ENCODE measurements at places on chromosomes 5 and 9.

DNA sequence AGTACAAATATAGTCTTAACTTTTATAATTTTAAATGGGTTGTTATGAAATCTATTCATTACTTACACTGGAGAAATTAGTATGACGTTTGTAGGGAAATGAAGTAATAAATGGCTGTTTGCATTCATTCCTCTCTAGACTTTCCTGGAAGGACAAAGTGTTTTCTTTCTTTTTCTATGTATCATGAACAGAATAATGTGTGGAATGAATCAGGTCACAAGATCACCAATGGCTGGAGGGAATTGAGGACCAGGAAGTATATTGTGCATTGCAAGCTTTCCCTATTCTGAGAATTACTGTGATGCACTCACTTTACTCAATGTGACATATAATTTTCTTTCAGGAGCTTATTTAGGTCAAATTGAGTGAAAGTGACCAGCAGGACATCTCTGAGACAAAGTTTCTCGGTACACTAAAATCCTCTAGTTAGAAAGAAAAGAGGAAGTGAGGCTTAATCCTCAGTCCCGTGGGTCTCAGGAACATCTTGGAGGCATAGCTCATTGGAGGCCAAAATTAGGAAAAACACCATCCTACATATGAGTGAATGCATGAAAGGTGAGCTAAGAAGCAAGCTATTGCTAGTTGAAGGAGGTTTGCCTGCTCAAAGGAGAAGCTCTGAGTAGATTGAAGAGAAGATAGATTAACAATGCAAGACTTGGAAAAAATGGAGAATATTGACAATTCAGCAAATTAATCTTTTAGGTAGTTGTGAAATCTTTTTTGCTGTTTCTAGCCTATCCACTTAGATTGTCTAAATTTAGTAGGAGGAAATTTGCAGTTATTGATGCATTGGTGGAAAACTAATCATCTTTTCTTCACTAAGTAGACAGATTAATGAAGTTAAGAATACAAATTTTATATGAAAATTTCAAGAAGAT lies 28.0 kb downstream of the ERAP2 start:
- no peak for DNase-seq

- no peak for DNase-seq
Observed at GRCh38 chr5:109580225-109580624, 109.5 kb upstream of the MAN2A1 start.

- DNase-seq = no peak
Observed at GRCh38 chr5:129135633-129136032, 41.1 kb downstream of the ISOC1 start.

GRCh38 chr9:133889584-133890301 lies 102.4 kb downstream of the VAV2 start:
- DNase-seq = no peak

GRCh38 chr9:4667681-4668080 lies 1.4 kb upstream of the SPATA6L start:
- no peak for DNase-seq

- no peak for DNase-seq
Observed at GRCh38 chr5:132253008-132253441, 4.5 kb upstream of the PDLIM4 start.

DNA sequence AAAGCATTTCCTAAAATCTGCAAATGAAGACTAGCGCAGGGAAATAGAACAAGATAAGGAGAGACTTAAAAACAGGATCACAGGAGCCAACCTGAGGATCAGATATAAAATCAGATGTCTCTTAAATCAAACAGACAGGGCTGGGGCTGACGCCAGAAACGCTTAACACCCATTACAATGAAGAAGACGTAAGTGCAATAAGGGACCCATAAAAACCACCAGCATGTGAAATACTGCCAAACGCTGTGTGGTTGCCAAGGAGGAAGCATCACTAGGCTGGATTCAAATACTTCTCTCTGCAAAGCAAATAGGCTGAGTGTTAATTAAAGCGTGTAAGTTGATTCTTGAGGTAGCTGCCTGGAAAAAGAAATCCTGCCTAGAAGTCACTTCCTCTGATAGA lies 74.4 kb upstream of the ATP10B start:
- no peak for DNase-seq

GRCh38 chr5:68748101-68748500 lies 345.7 kb upstream of the SLC30A5 start:
- no peak for DNase-seq

- no peak for DNase-seq
Observed at GRCh38 chr9:1048231-1048619, 1.9 kb upstream of the DMRT2 start.

- DNase-seq = peak; percentile 18
Observed at GRCh38 chr5:37665889-37666288, 174.0 kb downstream of the GDNF start.

DNA sequence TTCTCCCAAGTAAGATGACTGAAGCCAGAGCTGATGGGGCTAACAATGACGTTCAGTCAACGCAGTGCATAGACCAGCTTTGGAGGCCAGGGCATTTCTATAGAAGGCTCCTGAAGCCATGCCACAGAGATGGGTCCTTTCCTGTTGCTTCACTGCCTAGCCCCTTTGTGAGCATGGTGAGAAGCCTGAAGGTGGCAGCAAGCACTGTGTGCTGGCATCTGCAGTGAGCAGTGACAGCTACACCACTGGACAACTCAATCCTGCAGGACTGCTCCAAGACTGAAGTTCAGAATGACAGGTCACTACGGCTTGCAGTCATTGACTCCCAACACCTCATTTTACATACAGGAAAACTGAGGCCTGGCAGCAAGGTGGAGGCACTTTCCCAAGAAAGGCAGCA lies 229.0 kb downstream of the TSSK1B start:
- DNase-seq = no peak

DNA sequence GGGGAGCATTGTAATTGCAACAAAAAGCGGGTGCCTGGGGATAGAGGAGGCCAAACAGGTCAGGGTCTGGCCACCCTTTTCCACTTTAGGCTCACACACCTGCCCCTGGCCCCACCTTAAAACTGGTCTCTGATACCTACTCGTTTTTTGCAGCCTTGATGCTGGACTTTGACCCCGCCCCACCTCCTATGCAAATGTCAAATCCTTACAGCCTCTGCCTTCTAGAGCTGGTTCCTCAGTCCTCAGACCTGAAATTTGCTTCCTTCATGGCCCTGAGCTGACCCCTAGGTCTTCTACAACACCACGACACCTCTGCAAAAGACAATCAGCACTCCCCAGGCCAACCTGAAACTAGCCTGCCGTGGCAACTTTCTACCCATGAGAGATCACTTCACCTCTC lies 37.7 kb downstream of the SMIM23 start:
- DNase-seq = no peak

GRCh38 chr9:95857124-95857523 lies 18.4 kb upstream of the ERCC6L2 start:
- peak; percentile 15 for DNase-seq

DNA sequence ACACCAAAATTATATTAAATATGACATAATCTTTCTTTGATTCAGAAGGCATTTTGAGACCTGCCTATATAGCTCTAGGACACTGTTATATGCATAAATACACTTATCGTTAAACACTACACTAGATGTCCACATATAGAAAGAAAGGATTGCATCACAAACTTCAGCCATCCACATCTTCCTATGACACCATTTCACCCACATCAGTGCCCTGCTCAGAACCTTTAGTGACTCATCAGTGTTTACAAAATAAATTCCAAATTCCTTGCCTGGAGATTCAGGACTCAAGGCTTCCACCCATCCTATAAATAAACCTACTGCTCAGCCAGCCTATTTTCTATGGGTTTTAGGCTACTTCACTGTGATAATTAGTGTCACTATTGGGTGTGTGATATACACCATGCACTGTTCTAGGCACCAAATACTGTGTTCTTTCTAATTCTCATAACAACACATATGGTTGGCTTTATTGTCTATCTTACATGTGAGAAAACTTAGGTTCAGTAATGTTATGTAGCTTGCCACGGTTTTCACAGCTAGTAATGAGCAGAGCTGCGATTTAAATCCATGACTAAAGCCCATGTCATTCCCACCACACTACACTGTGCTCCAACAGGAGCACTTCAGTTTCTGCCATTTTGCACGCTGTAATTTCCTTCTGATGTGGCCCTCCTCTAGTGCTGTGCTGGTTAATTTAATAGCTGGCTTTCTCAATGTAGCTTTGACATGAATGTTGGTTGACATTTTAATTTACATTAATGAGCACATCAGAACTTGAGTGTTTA lies 103.3 kb downstream of the SREK1 start:
- peak; percentile 64 for DNase-seq

DNA sequence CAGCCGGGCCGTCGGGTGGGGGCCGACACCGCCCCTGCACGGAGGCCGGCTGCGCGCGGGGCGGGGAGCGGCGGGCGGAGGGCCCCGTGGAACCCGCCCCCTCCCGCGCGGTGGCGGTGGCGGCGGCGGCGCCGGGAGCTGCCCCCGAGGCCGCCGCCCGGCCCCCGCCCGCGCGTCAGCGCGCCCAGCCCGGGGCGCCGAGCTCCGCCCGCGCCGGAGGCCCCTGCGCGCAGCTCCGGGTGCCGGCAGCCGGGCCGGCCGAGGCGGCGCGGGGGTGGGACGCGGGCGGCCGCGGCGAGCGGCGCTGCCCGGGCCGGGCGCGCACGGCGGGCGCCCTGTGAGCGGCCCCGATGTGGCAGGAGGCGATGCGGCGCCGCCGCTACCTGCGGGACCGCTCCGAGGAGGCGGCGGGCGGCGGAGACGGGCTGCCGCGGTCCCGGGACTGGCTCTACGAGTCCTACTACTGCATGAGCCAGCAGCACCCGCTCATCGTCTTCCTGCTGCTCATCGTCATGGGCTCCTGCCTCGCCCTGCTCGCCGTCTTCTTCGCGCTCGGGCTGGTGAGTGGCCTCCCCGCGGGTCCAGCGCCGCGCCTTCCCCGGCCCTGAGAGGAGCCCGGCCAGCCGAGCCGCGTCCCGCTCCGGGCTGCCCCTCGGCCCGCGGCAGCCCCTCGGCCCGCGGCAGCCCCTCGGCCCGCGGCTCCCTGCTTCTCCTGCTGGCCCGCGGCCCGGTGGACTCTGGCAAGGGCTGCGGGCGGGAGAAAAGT lies at the start of gene ADCY2:
Gene ADCY2, plus strand, starts transcription at position 192 of the 766 bp plus-strand sequence. Its CDS starts 159 bp downstream, at position 351.
- peak; percentile 52 for DNase-seq

DNA sequence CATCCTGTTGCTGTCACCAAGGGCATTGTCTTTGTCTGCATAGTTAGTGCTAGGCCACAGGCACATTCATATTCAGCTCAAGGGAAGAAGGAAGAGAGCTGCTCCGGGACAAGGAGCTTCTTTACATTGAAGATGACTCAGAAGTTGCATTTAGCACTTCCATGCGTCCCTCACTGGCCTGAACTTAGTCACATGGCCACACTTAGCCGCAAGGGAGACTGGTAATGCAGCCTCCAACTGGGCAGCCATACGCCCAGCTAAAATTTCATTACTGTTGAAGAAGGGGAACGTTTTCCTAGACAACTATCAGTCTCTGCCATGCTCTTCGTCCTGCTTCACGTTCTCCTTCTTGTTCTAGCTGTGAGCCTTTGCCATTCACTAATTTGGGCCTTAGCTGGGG lies 20.0 kb downstream of the ACTL7B start:
- DNase-seq = no peak

GRCh38 chr5:132013711-132014110 lies 2.3 kb upstream of the ACSL6 start:
- DNase-seq = no peak

- DNase-seq = no peak
Observed at GRCh38 chr9:72924154-72924790, 28.6 kb downstream of the ALDH1A1 start.

GRCh38 chr9:135088348-135088978 lies 995 bp downstream of the OLFM1 start:
- DNase-seq = no peak

GRCh38 chr5:69078921-69079540 lies 14.8 kb upstream of the SLC30A5 start:
- no peak for DNase-seq

Measured in GM03348 (cell line).